ENCODE measurements at places on chromosomes 11 and 22.

- no peak for DNase-seq
Measured at GRCh38 chr11:117851852-117852251, 24.6 kb downstream of the FXYD6 start.

- no peak for DNase-seq
Measured at GRCh38 chr11:132028380-132029240, 658.2 kb downstream of the NTM start.

GRCh38 chr11:27882066-27882697 lies 181.9 kb upstream of the BDNF start:
- DNase-seq: no peak

DNA sequence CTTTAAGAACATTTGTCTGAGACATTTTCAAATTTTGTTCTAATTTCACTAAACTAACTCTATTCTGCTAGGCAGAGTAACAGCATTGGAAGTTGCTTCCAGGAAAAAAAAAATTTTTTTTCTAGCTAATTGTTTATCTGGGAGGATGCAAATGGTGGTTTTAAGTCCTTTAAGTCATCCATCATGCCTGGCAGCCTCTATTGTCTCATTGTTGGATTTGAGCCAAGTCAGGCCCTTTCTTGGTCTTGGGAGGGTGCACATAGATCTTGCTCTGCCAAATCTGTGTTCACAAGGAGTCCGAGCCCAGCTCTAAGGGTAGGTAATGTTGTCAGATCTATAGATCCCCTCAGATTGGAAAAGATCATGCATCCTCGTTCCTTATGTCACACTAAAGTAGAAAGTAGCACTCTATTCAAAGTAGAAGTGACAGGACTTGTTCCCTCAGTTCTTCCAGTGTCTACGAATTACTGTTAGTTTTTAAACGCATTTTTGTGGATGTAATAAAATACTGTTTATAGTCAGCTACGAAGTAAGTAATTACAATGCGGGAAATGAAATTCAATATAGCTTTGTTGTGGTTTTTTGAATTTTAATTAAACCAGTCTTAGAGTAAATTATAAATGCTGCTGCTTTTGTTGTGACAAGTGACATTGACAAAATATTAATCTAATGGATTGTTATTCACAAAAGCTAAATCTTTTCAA lies 166.0 kb upstream of the RASSF10 start:
- DNase-seq: no peak

DNA sequence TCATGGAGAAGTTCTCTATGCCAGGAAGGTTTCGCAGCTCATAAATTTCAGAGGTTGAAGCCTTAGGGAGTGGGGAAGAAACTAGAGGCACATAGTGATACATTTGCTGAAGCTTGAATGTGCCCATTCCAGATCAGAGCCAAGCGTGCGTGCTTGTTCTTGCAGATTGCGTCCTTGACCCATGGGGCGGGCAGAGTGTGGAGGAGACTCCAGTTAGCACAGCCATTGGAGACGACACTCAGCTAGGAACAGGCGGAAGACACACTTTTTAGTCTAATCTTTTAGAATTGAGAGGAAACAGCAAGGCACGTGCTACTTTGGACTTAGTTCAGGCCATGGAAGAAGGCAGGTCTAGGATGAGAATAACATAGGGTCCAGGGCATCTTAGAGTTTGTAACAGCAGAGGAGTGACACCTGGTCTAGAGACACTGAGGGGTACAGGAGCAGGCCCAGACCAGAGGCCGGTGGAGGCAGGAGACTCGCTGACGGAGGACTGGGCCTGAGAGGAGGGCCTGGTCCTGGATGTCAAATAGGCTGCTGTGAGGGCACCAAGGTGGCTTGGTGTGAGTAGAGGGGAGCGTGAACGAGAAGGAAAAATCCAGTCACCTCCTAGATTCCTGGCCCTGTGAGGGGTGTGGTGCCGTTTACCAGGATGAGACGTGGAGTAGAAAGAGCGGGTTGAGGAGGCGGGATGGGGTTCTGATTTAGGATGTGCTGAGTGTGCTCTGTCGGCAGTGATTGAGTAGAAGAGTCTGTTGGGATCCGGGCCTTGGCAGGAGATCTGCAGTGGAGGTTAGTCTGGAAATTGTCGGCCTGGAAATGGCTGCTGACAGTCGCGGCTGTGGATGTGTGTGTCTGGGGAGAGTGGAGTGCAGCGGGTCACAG lies 154.7 kb downstream of the TBC1D22A start:
- no peak for DNase-seq

GRCh38 chr11:66880496-66881450 lies 23.9 kb downstream of the LRFN4 start:
- DNase-seq: no peak

DNA sequence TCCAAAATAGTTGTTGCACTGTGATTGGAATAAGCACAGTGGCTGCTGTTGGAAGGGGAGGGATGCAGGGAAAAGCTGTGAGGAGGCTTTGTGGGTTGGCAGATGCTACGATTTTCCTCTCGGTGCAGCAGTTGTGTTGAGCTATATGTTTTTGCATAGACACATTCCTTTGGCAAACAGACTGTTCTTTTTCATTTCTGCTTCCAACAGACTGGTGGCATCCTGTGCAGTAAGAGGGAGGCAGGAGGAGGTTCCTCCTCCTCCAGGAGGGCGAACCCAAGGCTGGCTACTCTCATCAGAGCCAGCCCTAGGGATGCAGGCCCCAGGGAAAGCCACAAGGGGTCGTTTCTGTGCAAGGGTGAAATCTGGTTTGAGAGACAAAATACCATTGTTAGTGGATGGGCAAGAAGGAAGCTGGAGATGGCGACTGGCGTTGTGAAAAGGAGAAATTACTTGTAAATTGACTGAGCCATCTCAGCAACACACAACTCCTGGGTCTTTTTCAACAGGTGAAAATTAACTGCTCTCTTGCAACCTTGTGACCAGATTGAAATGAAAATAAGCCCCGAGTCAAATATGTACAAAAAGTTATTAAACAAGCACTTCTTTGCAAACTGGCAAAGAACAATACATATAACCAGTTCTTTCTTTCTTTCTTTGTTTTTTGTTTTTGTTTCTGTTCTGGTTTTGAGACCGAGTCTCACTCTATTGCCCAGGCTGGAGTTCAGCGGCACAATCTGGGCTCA lies 26.5 kb upstream of the UBASH3B start:
- DNase-seq: peak; percentile 28

- no peak for DNase-seq
Measured at GRCh38 chr11:44066732-44067141, 667 bp downstream of the ACCS start.

- DNase-seq: peak; percentile 36
Measured at GRCh38 chr11:3109921-3110706, 52.9 kb upstream of the CARS1 start.

- DNase-seq: no peak
Measured at GRCh38 chr11:119861160-119861559, 132.2 kb upstream of the NECTIN1 start.

DNA sequence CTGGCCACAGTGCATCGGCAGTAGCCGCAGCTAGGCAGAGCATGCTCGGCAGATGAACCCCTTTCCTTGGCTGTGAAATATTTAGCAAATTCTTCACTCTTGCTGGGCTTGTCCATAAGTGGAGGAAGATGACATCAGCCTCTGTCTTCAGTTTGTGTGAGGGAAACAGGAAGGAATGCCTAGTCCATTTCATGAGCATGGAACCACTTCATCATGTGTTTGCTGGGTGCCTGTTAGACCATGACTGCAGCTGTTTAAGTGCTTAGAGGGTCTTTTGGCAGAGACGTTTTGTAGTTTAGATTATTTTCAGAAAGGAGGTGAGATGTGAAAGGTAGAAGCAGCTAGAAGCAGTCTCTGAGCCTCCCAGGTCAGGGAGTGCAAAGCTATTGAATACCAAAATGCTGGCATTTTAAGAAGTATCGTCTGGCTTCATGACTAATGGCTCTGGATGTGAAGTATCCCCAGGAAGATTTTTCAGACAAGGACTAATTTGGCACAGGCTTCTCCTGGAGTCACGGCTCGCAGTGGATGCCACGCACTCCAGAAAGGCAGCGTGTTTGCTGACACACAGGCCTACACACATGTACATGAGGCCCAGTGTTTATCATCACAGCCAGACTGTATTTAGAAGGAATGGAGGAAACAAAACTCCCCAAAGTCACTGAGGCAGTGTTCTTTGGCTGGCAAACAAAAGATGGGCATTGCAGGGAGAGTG lies 43.1 kb upstream of the GRAMD1B start:
- DNase-seq: no peak

DNA sequence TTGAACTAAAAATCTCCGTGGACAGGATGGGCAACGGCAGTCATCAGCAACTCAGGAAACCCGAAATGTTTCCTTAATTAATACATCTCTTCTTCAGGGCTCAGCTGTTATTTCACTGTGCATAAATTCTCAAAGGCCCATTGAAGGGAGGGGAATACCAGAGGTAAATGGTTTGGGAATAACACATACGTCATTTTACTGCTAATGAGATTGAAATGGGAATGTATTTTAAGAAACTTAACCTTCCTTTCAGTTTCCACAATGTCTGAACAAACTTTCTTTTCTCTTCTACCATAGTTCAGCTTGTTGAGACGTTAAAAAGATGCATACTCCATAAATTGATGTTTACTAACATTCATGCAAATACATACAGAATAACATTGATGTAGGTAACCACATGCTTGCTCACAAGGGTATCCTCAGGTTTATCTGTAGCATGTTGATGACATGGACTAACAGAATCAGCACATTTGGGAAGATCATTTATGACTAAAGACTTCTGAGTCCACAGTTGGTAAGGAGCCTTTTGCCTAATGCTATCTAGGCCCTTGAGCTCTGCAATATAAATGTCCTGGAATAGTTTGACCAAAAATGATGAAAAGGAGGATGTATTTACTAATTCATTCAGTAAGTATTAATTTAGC lies 7.7 kb upstream of the PRRG4 start:
- no peak for DNase-seq

- DNase-seq: no peak
Measured at GRCh38 chr22:37659066-37659896, 758 bp downstream of the PDXP start.

DNA sequence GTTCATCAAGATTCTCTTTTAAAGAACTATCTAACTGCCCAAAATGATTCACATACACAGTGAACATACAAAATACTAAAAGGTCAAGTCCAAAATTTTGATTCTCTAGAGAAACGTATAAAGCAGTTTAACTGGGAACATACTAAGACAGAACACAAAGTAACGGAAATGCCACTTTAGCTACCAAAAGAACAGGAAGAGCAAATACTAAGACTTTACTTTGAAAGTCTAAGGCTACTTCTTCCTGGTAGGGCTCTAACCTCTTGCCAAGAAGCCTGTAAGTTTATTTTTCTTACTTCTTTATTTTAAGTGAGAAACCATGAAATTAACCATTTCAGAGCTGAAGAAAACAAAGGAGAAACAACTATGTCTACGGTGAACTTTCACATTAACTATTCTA lies 6.2 kb downstream of the PICALM start:
- no peak for DNase-seq

GRCh38 chr22:30664798-30665197 lies 2.9 kb downstream of the DUSP18 start:
- no peak for DNase-seq

DNA sequence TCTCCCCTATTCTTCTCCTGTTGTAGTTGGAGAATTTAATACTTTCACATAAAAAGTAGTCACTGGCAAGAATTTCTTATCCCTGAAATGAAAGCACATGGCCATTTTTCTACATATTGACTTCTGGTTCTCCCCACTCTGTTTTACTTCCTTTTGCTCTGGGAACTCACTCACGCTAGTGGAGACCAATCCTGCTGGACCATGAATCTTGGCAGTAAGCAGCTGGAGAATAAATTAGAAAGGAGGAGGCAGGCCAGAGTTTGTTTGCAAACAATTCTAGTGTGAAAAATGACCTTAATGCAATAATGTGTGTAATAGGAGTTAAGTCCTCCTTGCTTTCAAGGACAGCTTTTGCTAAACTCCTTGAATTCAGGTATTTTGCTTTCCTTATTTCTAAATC lies 412.3 kb upstream of the CHORDC1 start:
- no peak for DNase-seq

DNA sequence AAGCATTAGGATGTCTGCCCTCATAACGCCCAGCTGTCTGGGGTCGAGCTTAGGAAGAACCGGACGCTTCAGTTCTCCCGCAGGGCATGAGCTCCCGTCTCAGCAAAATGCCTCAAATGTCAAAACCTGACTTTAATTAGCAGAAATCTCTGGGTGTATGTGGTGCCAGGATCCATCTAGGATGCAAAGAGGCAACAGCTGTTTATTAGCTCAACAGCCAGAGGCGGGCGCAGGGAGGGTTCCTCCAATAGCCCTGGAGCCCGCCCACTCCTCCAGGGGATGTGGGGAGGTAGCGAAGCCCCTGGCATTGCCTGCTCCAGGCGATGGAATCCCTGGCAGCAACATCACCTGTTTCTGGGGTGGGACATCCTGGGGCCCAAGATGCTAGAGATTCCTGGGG lies 39.4 kb upstream of the RTL6 start:
- DNase-seq: no peak

- DNase-seq: no peak
Measured at GRCh38 chr11:96149743-96150555, 193.0 kb downstream of the MAML2 start.

DNA sequence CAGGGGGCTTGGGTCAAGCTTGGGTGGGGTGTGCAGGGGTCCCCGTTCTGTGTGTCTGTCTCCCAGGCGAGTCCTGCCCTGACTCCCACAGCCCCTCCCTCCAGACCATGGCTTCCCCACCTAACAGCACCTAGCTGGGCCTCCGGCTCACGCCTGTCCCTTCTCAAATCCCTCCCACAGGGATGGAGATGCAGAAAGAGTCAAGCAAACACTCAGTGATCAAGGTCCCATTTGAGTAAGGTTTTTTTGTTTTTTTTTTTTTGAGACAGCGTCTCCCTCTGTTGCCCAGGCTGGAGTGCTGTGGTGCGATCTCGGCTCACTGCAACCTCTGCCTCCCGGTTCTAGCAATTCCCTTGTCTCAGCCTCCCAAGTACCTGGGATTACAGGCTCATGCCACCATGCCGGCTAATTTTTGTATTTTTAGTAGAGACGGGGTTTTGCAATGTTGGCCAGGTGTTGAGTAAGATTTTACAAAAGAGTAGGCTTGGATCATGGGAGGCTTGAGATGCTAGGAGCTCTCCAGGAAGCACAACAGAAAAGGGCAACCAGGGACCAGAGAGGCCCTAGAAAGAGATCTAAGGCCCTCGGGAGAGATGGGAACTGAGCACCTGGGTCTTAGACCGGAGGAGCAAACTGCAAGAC lies 5.7 kb downstream of the APOBEC3D start:
- no peak for DNase-seq

- no peak for DNase-seq
Measured at GRCh38 chr22:37804352-37804880, 3.3 kb upstream of the GCAT start.

DNA sequence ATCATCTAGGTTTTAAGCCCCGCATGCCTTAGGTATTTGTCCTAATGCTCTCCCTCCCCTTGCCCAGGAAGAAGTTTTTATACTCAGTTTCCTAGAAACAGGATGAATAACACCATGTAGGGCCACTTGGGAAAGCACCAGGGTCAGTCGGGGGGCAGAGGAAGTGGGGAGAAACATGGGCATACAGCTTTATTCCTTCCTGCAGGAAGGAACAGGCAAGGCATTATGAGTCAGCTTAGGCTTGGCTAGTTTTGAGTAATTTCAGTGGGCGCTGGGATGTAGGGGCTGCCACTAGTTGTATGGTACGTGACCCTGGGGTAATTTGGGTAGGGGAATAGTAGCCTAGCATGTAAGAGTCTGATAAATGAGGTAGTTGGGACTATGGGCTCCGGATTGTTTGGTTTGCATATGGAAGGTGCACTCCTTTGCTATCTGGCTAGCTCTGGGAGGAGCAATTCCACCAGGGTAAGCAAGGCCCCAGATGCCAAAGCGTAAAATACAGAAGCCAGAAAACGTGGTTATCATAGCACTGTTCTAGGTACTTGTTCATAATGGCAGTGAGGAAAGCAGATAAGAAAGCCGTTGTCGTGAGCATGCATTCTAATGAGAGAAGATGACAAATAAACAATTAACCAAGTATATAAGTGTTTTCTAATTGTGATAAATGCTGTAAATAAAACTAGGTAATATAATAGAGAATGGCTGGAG lies 24.8 kb downstream of the ACER3 start:
- no peak for DNase-seq

All from GM18507 (cell line).